Naive thymus-derived CD4-positive, alpha-beta T cell (primary cell): ENCODE measurements at places on chromosomes 11 and 22. TPM values are rescaled to one million over a fixed set of nuclear protein-coding genes. Genes with fewer than 3 reads are reported as not detected.

GRCh38 chr22:42372976-42373375 lies 59.2 kb downstream of the NFAM1 start:
- no peak for DNase-seq
- no peaks in the 10 kb centered on the region for H3K27me3 ChIP-seq
- H3K4me3 ChIP-seq: no peak overlapping the region
- H3K27ac ChIP-seq: no peak overlapping the region

GRCh38 chr11:43904742-43905535 lies 24.3 kb downstream of the ALKBH3 start:
- H3K4me3 ChIP-seq: no peak overlapping the region
- H3K27ac ChIP-seq: no peak overlapping the region
- no peaks in the 10 kb centered on the region for H3K27me3 ChIP-seq
- peaks cover 73% of the 10 kb centered on the region for H3K36me3 ChIP-seq

The KIRREL3 gene
- not detected for polyA plus RNA-seq

DNA sequence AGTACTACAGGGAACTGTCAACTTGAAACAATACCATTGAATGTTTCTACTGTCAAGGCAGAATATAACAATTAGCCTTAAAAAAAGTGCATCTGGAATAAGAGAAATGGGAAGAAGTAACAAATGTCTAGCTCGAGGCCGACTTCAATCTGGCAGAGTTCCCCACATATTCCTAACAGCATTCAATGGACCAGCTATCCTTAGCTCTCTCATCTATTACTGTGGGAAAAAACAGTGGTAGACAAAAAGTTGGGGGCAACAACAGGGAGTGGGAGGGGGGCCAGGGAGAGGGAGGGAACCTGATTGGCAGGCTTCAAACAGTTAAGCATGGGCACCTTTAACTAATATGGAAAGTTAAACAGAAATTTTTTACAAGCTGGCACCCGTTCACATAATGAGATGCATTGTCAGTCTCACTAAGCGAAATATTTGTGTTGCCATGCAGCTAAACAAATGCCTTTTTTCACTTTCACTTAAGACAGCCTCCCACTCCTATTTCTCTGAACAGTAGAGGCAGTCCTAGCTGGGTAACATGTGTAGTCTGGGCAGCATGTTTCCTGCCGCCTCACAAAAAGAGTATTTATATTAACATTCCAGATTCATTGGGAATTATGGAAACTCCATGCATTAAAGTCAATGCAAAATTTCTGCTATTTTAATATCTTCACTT lies 62.2 kb upstream of the SOX6 start:
- no peak for DNase-seq
- H3K36me3 ChIP-seq: no peaks in the 10 kb centered on the region
- H3K4me1 ChIP-seq: no peaks in the 10 kb centered on the region
- H3K4me3 ChIP-seq: no peak overlapping the region

DNA sequence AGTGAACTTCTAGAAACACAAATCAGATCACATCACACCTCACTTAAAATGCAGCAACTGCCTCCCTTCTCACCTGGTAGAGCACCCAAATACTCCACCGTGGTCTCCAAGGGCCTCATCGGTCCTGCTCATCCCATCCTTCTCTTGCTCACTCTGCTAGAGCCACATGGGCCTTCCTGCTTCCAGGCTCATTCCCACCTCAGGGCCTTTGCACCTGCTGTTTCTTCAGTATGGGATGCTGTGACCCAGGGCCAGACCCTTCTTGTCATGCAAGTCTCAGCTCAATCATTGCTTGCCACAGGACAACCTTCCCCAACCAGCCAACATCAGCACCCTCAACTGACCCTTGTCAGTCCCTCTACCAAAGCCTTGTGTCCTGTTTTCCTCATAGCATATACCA lies 124.9 kb downstream of the GALNT18 start:
- no peak overlapping the region for H3K27ac ChIP-seq
- no peaks in the 10 kb centered on the region for H3K27me3 ChIP-seq
- H3K4me3 ChIP-seq: no peak overlapping the region
- no peaks in the 10 kb centered on the region for H3K36me3 ChIP-seq
- no peaks in the 10 kb centered on the region for H3K4me1 ChIP-seq

The SHISAL1 gene
- not detected for polyA plus RNA-seq

GRCh38 chr11:133347988-133348387 lies 184.3 kb downstream of the OPCML start:
- no peak for DNase-seq
- H3K27ac ChIP-seq: no peak overlapping the region
- no peaks in the 10 kb centered on the region for H3K36me3 ChIP-seq
- H3K27me3 ChIP-seq: no peaks in the 10 kb centered on the region
- H3K4me3 ChIP-seq: no peak overlapping the region

The TRIM51 gene
- polyA plus RNA-seq: not detected

The KRTAP5-11 gene
- polyA plus RNA-seq: not detected

The MMP1 gene
- not detected for polyA plus RNA-seq

DNA sequence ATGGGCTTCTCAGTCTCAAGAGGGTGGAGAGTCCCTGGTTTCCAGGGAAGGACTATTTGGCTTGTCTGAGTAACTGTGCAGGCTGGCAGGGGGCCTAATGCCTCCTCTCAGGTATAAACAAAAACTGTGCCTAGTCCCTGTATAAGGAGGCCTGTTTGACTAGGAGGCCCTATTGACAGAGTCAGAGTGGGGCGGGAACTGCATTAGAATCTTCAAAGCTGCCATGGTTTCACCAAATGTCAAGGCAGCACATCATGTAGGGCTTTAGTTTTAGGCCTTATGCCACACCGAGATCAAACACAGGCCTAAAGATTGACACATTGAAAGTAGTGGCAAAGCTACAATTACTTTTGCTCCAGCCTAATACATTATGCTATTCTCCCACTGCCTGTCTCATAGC lies 611.5 kb upstream of the B3GAT1 start:
- H3K4me1 ChIP-seq: no peaks in the 10 kb centered on the region
- H3K4me3 ChIP-seq: no peak overlapping the region
- no peaks in the 10 kb centered on the region for H3K27me3 ChIP-seq
- no peak for DNase-seq
- H3K36me3 ChIP-seq: no peaks in the 10 kb centered on the region

GRCh38 chr11:130865091-130865773 lies 51.0 kb downstream of the SNX19 start:
- DNase-seq: no peak
- H3K4me1 ChIP-seq: no peaks in the 10 kb centered on the region
- no peaks in the 10 kb centered on the region for H3K36me3 ChIP-seq

The PTPN5 gene
- polyA plus RNA-seq: not detected

- H3K4me1 ChIP-seq: no peaks in the 10 kb centered on the region
- no peak for DNase-seq
- H3K27ac ChIP-seq: no peak overlapping the region
- no peaks in the 10 kb centered on the region for H3K27me3 ChIP-seq
- no peak overlapping the region for H3K4me3 ChIP-seq
These were observed 29.5 kb downstream of the TRIOBP start for GRCh38 chr22:37726241-37726887.

GRCh38 chr22:36781656-36782627 lies 6.0 kb upstream of the IFT27 start:
- H3K27me3 ChIP-seq: no peaks in the 10 kb centered on the region
- H3K27ac ChIP-seq: no peak overlapping the region
- H3K4me1 ChIP-seq: peaks cover 4% of the 10 kb centered on the region
- H3K36me3 ChIP-seq: no peaks in the 10 kb centered on the region
- no peak overlapping the region for H3K4me3 ChIP-seq

- no peak overlapping the region for H3K27ac ChIP-seq
- no peak overlapping the region for H3K4me3 ChIP-seq
- no peaks in the 10 kb centered on the region for H3K36me3 ChIP-seq
- H3K27me3 ChIP-seq: no peaks in the 10 kb centered on the region
- no peak for DNase-seq
These were observed 195.1 kb upstream of the TBCEL start for GRCh38 chr11:120828847-120829246.

- no peak overlapping the region for H3K27ac ChIP-seq
- H3K27me3 ChIP-seq: peaks cover 23% of the 10 kb centered on the region
- H3K4me1 ChIP-seq: peaks cover 11% of the 10 kb centered on the region
- no peak for DNase-seq
- H3K4me3 ChIP-seq: no peak overlapping the region
These were observed 10.2 kb downstream of the SLC25A1 start for GRCh38 chr22:19168088-19168890.

The BIK gene
- 2.2 TPM for polyA plus RNA-seq

- H3K36me3 ChIP-seq: peaks cover 12% of the 10 kb centered on the region
- H3K4me1 ChIP-seq: no peaks in the 10 kb centered on the region
- no peaks in the 10 kb centered on the region for H3K27me3 ChIP-seq
- H3K4me3 ChIP-seq: no peak overlapping the region
- peak; percentile 45 for DNase-seq
These were observed 17.3 kb downstream of the TRAF6 start for GRCh38 chr11:36492724-36493304.

GRCh38 chr22:27452922-27453321 lies 348.6 kb downstream of the MN1 start:
- DNase-seq: no peak
- no peaks in the 10 kb centered on the region for H3K4me1 ChIP-seq
- no peaks in the 10 kb centered on the region for H3K27me3 ChIP-seq
- H3K27ac ChIP-seq: no peak overlapping the region
- no peak overlapping the region for H3K4me3 ChIP-seq

DNA sequence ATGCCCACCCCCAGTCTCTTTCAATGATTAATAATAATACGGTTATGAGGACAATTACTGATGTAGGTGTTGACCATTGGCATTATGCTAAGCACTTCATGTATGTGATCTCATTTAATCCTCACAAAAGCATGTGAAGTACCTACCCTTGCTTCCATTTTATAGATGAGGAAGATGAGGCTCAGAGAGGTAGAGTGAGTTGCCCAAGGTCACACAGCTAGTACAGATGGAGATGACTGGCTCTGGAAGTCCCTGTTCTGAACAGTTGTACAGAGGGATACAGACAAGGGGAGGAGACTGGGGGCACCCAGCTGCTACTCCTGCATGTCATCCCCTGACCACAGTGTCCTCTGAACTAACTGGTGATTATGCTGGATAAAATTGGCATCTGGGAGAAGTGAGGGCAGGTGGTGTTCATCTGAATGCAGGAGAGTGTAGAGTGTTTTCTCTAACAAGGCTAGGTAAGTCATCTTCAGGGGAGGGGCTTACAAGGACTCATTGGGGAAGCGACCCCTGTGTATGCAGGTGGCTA lies 43.2 kb downstream of the KIAA1671 start:
- no peak overlapping the region for H3K4me3 ChIP-seq
- no peaks in the 10 kb centered on the region for H3K36me3 ChIP-seq
- no peak overlapping the region for H3K27ac ChIP-seq
- no peak for DNase-seq
- no peaks in the 10 kb centered on the region for H3K4me1 ChIP-seq
- no peaks in the 10 kb centered on the region for H3K27me3 ChIP-seq

The OR56A4 gene
- not detected for polyA plus RNA-seq

The THAP12 gene
- 55.8 TPM for polyA plus RNA-seq

GRCh38 chr11:75714211-75714610 lies 3.4 kb upstream of the MOGAT2 start:
- no peak overlapping the region for H3K4me3 ChIP-seq
- H3K27ac ChIP-seq: no peak overlapping the region
- H3K36me3 ChIP-seq: no peaks in the 10 kb centered on the region
- H3K4me1 ChIP-seq: no peaks in the 10 kb centered on the region

The MAPK11 gene
- polyA plus RNA-seq: 0.13 TPM

GRCh38 chr11:12248330-12248729 lies 129.0 kb upstream of the PARVA start:
- no peaks in the 10 kb centered on the region for H3K27me3 ChIP-seq
- H3K36me3 ChIP-seq: no peaks in the 10 kb centered on the region
- no peak overlapping the region for H3K27ac ChIP-seq

- H3K27ac ChIP-seq: no peak overlapping the region
- no peaks in the 10 kb centered on the region for H3K27me3 ChIP-seq
- no peak for DNase-seq
- H3K4me3 ChIP-seq: no peak overlapping the region
- H3K36me3 ChIP-seq: no peaks in the 10 kb centered on the region
- H3K4me1 ChIP-seq: no peaks in the 10 kb centered on the region
These were observed 833.8 kb downstream of the DLG2 start for GRCh38 chr11:84793318-84793717.

GRCh38 chr11:106309070-106309684 lies 231.7 kb downstream of the AASDHPPT start:
- no peak overlapping the region for H3K4me3 ChIP-seq
- no peaks in the 10 kb centered on the region for H3K4me1 ChIP-seq
- H3K27ac ChIP-seq: no peak overlapping the region
- no peaks in the 10 kb centered on the region for H3K27me3 ChIP-seq
- H3K36me3 ChIP-seq: no peaks in the 10 kb centered on the region

DNA sequence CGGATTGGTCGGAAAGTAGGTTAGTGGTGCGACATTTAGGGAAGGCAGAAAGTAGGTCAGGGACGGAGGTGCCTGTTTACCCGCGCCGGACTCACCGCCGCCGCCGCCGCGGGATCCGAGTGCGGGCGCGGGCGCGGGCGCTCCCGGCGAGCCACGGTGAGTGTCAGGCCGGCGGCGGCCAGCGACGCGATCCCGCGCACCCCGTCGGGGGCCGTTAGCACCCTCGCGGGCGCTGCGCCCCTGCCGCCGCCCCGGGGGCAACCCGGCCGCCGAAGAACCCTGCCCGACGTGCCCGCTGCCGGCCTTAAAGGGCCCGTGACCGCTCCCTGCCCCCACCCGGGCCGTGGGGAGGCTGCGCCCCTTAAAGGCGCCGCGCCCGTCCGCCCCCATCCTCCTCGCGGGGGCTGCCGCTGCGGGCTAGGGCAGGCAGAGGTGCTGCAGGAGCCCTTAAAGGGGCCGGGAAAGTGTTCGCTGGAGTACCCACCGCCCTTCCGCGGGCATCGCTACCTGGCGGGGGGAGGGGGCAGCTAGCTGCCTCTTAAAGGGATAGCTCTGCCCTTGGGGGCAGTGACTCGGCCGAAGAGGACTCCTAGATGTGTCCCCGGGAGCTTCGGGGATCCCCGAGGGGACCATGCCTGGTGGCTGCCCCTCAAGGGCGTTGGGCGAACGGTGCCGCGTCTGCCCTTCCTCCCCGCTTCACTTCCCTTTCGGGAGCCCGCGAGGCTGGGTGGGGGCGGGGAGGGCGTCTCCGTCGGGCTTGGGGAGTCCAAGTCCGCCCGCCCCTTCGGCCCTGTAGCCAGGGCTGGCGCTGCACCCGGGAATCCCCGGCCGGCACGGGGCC lies at the start of gene BMAL1:
TSS of gene BMAL1 (plus strand) at position 23 of the 841 bp plus-strand sequence. CDS start 76,519 bp downstream, outside the sequence.
- H3K27me3 ChIP-seq: no peaks in the 10 kb centered on the region
- peak within 1 kb of the TSS; percentile 81 for H3K27ac ChIP-seq
- peak; percentile 53 for DNase-seq

DNA sequence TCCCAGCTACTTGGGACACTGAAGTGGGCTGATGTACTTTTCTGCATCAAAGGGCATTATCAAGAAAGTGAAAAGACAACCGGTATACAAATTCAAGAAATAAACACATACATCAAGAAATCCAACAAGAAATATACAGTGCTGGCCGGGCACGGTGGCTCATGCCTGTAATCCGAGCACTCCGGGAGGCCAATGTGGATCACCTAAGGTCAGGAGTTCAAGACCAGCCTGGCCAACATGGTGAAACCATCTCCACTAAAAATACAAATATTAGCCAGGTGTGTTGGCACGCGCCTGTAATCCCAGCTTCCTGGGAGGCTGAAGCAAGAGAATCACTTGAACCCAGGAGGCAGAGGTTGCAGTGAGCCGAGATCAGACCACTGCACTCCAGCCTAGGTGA lies 9.5 kb downstream of the USP28 start:
- H3K27ac ChIP-seq: no peak overlapping the region
- H3K36me3 ChIP-seq: no peaks in the 10 kb centered on the region
- no peak for DNase-seq
- H3K4me1 ChIP-seq: peaks cover 11% of the 10 kb centered on the region

GRCh38 chr11:3642071-3642951 lies 519 bp upstream of the ART5 start:
- H3K27ac ChIP-seq: no peak overlapping the region
- no peaks in the 10 kb centered on the region for H3K27me3 ChIP-seq
- peaks cover 11% of the 10 kb centered on the region for H3K4me1 ChIP-seq
- peak; percentile 73 for DNase-seq

- H3K27ac ChIP-seq: peak within 1 kb of the TSS; percentile 75
- no peaks in the 10 kb centered on the region for H3K36me3 ChIP-seq
- H3K27me3 ChIP-seq: no peaks in the 10 kb centered on the region
- peaks cover 12% of the 10 kb centered on the region for H3K4me1 ChIP-seq
- DNase-seq: peak; percentile 58
These were observed at the start of gene AP5B1 for GRCh38 chr11:65780770-65781151. Gene AP5B1 (minus strand): TSS chr11:65780976. CDS start chr11:65780591, 385 bp downstream.
